Skeletal muscle cell (primary cell): ENCODE measurements at places on chromosomes 3 and 15.

DNA sequence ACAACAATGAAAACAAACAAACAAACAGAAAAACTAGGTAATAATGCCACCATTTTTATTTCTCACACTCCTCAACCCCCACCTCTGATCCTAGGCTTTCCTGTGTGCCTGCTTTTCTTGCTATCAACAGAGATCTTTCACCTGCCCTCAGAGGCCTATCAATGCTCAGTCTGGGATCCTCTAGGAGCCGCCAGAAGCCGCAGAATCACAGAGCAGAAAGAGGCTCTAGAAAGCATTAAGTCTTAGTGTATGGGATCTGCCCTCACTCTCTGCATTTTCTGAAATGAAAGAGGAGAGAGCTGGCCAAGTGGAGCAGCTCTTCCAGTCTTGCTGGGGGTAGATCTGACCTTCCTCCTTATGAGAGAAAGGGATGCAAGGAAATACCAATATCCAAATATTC is 306.8 kb downstream of the TUSC7 start:
- no peak for DNase-seq

GRCh38 chr3:141373232-141373631 is 4.9 kb downstream of the ZBTB38 start:
- no peak for DNase-seq

GRCh38 chr3:30680789-30681648 is 74.6 kb downstream of the TGFBR2 start:
- DNase-seq = no peak

GRCh38 chr3:59081071-59081470 is 31.2 kb upstream of the CFAP20DC start:
- DNase-seq = no peak

DNA sequence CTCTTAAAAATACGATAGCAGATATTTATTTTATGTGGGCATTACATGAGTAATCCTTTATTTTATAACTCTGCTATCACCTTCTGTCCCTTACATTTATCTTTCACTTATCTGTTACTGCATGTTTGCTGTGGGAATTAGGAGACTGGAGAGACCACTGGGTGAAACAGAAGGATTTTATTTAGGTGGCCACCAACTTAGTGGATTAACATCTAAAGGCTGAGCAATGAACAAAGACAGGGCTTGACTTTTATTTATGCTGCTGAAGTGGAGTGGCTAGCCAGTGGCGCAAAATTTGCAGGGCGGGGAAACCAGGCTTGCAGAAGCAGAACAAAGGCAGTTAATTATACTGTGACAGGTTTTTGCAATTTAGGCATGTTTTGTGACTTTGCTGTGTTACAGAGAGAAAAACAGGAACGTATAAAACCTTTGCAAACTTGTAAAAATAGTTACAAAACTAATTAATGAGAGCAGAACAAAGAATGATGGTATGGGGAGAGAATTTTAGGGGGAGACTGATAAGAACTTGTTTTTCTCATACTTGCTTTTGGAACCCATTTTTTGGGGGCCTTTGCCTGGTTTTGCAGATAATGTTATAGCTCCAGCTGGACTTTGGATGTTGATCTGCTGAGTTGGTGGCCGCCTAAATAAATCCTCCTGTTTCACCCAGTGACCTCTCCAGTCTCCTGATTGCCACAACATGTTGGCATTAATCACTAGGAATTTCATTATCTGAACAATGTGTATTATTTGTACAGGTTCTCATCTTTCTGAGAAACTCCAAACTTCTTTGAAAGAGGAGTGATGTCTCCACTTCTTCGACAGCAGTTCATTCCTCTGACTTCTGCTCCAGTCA is 18.0 kb downstream of the KLHL24 start:
- DNase-seq = no peak

- no peak for DNase-seq
Measured at GRCh38 chr3:46284981-46285683, 42.9 kb downstream of the CCR3 start.

GRCh38 chr3:39849992-39850715 is 40.7 kb downstream of the MYRIP start:
- no peak for DNase-seq

DNA sequence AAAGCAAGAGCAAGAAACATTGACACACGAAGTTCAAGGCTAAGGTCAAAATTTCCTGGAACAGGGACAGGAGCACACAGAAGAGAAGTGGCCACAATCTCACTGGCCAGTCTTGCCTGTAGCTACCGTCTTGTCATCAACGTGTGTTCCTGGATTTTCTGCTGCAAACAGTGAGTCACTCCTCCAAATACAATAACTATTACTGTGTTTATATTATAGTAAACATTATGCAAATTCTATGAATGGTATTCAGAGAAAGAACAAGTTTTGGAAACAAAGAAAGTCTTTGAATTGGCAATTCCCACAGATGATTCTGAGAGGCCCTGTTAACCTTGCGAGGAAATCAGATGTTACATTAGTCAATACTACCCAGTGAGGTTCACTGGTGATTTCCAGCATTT is 220.5 kb downstream of the FAM43A start:
- no peak for DNase-seq

GRCh38 chr15:89813381-89814111 is 1.1 kb downstream of the ANPEP start:
- no peak for DNase-seq

- DNase-seq = no peak
Measured at GRCh38 chr15:81321667-81322066, 2.3 kb downstream of the STARD5 start.

GRCh38 chr3:148911592-148911991 is 46.5 kb downstream of the CPA3 start:
- DNase-seq = no peak

DNA sequence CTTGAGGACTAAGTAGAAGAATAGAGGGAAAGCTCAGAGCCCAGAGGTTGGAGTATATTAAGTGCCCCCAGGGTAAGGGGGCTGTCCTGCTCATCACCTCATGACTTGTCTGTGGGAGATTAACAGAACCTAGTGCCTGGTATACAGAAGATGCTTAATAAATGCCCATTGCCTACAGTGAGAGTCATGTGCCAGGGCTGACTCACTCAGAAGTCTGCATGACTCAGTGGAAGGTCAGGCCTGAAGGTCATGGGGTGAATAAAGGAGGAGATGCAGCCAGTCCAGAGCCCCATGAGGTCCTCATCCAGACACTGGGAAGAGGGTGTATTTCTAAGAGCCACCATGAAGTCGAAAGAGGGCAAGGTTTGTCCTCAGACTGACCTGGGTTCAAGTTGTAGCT is 62.5 kb upstream of the TLE3 start:
- DNase-seq = no peak

- peak; percentile 71 for DNase-seq
Measured at GRCh38 chr15:90463381-90463780, 66.3 kb upstream of the CRTC3 start.

- DNase-seq = no peak
Measured at GRCh38 chr3:176075046-176075445, 1122.2 kb downstream of the TBL1XR1 start.

DNA sequence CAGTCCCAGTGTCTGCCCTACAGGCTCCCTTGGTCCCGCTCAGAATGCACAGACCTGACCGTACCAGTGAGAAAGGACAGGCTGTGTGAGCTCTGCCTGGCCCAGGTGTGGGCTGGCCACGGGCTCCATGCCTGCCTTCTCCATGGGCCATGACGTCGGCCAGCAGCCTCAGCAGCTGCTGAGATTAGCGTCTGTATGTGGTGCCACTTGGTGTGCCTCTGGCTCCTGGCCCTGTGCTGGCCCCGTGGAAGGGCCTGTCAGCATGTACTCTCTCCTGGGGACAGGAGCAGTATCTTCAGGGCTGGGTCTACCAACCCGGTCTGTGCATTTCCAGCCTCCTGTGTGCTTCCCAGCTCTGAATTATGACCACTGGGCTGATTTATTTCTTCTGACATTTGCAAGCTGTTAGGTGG is 25.7 kb downstream of the KLF13 start:
- no peak for DNase-seq

- no peak for DNase-seq
Measured at GRCh38 chr3:66037330-66037985, 1.3 kb downstream of the MAGI1 start.

DNA sequence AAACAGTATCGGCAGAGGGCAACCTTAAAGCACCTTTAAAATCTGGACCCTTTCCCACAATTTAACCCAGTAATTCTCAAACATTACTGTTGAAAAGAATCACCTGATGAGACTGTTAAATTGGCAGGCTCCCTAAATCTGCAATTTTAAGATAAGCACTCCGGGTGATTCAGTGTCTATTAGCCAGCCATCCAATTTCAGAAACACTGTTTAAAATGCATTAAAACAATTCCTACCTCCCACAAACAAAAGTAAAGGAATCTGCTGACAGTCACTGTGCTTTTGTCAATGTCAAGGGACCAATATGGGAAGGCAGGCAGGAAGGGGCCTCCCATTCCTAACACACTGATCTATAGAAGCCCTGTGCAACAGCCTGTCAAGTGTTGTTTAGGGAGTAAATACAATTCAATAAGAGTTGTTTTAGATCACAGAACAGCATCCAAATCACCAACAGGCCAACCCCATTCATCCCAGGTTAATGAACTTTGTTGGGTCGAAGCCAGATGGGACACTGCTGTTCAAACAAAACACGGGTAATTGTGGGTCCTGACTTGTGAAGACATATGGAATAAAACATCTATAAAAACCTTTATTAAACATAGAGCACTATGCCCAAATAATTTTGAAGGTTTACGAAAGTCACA is 21.4 kb downstream of the SIAH2 start:
- no peak for DNase-seq

GRCh38 chr15:73378089-73378488 is 9.3 kb upstream of the HCN4 start:
- DNase-seq = no peak

- no peak for DNase-seq
Measured at GRCh38 chr3:135539854-135540253, 425.7 kb upstream of the PPP2R3A start.

DNA sequence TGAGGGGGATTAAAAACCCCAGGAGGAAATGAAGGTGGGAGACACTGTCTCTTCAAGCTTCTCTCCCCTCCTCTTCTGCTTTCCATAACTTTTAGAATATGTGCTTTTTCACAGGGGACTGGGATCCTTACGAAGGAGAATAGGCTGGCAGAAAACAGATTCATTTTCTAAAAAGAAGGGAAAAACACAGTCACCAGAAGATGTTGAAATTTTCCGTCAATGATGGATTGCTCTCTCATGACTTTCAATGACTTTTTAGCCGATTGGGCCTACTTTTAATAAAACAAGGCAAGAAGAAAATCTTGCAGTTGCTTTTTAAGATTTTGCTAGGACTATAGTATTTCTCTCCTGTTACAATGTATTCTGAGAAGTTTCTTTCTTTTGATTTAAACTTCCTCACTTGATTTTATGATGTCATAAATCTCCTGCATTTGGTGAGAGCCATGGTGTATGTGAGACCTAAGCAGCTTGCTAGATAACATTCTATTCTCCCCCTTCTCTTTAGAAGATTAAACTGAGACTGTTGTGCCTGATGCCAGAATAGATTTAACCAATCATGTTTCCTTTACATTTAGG is 241.2 kb downstream of the FEZF2 start:
- no peak for DNase-seq

DNA sequence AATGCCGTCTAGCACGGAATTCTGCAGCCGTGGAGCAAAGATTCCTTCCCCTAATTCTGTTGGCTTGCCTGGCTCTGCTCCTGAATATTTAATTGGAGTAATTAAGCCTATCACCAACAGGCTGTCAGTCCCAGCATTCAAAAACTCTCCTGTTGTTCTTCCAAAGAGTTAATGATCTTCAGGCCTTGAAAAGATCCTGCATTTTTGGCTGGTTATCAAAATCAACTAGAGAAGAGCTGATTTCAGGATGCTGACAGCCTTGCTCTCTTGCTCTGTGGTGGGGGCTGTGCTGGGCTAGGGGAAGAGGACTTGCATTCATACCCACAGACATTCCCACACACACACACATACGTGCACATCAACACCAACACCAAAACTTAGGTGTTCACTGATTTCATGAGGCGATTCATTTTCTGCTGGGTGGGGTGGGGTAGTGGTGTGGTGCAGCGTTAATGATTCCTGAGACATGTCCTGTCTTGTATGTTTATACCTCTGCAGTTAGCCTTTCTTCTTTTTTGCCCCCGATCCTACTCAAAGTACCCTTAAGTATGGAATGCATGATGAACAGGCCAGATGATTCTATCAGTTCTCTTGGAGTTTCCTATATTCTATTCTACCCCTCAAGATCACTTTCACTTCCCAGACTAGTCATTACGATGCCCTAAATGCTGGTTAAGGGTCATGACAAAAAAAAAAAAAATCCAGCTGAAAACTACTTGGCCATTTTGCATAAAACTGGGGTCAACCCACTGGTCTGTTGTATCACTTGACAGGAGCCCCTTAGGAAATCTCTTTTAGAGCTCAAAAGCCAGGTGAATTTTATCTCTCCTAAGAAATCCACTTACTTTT is 42.3 kb downstream of the CPN2 start:
- no peak for DNase-seq

DNA sequence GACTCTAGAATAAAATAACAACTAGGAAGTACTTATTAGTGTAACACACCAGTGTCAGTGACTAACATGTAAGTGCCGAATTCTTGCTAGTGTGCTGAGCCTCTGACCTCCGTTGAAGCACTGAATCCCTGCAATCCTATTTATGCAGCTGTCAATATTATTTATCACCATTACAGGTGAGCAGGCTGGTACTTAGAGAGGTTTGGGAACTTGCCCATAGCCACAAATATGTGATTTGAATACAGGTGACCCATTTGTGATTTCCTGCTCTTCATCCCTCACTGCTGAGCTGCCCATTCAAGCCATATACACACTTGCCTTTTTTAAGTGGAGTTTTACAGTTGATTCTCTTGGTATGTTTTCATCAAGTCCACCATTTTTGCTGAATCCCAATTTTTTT is 12.2 kb downstream of the EIF4E3 start:
- DNase-seq = no peak

DNA sequence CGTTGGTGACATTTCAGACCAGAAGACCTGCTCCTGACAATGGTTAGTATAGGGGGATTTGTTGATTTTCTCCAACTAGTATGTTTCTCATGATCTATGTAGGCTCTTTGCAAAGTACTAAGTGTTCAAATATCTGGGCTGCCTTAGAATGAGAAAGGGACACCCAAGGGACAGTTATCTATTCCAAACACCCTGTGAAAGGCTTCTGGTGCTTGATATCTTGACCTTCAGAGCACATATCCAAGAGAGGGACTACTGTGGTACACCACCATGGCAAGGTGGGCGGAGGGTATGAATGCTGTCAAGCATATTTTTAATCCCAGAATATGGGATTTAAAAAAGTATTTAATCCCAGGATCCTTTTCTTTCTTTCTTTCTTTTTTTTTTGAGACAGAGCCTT is 1.1 kb downstream of the FANCD2OS start:
- no peak for DNase-seq
